Hepatocyte (in vitro differentiated cells): ENCODE measurements at places on chromosomes 5 and 9. TPM values are rescaled to one million over a fixed set of nuclear protein-coding genes. Genes with fewer than 3 reads are reported as not detected.

- DNase-seq: peak; percentile 37
- no peak overlapping the region for H3K4me3 ChIP-seq
- peak overlapping the region; percentile 63 for H3K27ac ChIP-seq
- peaks cover 26% of the 10 kb centered on the region for H3K4me1 ChIP-seq
- no peaks in the 10 kb centered on the region for H3K27me3 ChIP-seq
Observed at GRCh38 chr5:157914151-157914788, 55.3 kb upstream of the CLINT1 start.

STKLD1 gene
- 0.10 and 0.48 TPM in 2 replicates for total RNA-seq

DNA sequence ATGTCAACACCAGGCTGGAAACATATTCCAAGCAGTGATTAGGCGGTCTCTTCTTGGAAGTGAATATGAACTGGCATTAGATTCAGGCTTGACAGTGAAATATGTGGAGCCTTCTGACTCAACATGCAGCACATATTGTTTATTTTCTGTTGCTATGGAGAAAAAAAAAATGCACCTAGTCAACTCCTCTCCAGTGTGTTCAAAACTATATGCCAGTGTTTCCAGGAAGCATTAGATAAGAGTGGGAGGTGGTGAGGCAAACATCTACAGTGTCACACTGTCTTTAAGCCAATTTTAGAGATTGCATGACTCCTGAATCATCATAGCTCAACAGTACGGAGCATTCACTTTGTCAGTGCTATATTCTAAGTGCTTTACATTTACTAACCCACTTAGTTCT, 117.9 kb downstream of the HCN1 start:
- peak; percentile 5 for DNase-seq
- H3K27me3 ChIP-seq: no peaks in the 10 kb centered on the region
- H3K27ac ChIP-seq: no peak overlapping the region
- H3K4me1 ChIP-seq: no peaks in the 10 kb centered on the region

GRCh38 chr5:178207183-178207916, 3.0 kb downstream of the HNRNPAB start:
- peaks cover 26% of the 10 kb centered on the region for H3K4me1 ChIP-seq
- H3K4me3 ChIP-seq: no peak overlapping the region
- no peak for DNase-seq
- no peaks in the 10 kb centered on the region for H3K36me3 ChIP-seq

HBEGF gene
- total RNA-seq: 7.2 and 8.3 TPM in 2 replicates

DNA sequence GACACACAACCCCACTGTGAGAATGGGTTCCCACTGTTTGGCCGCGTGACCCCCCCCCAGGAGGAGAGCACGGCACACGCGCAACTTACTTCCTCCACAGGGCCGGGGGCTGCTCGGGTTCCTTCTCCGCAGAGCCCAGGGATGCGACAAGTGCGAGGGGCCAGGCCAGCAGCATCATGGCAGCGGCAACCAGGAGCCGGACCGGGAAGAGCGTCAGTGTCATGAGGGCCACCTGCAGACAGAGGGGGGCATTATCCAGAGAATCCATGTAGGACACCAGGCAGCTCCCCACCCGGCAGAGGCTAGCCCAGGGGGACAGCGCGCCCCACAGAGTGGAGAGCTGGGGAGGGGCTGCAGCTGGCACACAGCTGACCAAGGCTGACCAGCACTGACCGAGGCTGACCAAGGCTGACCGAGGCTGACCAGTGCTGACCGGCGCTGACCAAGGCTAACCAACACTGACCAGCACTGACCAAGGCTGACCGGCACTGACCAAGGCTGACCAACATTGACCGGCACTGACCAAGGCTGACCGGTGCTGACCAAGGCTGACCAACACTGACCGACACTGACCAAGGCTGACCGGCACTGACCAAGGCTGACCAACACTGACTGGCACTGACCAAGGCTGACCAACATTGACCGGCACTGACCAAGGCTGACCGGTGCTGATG, 22.3 kb downstream of the LPCAT1 start:
- H3K4me1 ChIP-seq: no peaks in the 10 kb centered on the region
- no peak overlapping the region for H3K4me3 ChIP-seq
- no peaks in the 10 kb centered on the region for H3K27me3 ChIP-seq
- no peaks in the 10 kb centered on the region for H3K36me3 ChIP-seq
- no peak for DNase-seq
- H3K27ac ChIP-seq: no peak overlapping the region

- peaks cover 32% of the 10 kb centered on the region for H3K4me1 ChIP-seq
- no peaks in the 10 kb centered on the region for H3K27me3 ChIP-seq
- H3K4me3 ChIP-seq: no peak overlapping the region
- H3K36me3 ChIP-seq: no peaks in the 10 kb centered on the region
- DNase-seq: peak; percentile 48
Observed at GRCh38 chr5:142807372-142807911, 37.3 kb downstream of the ARHGAP26 start.

GRCh38 chr5:38079620-38080402, 178.5 kb upstream of the EGFLAM start:
- H3K4me3 ChIP-seq: no peak overlapping the region
- no peak overlapping the region for H3K27ac ChIP-seq
- H3K27me3 ChIP-seq: no peaks in the 10 kb centered on the region
- H3K36me3 ChIP-seq: no peaks in the 10 kb centered on the region

DNA sequence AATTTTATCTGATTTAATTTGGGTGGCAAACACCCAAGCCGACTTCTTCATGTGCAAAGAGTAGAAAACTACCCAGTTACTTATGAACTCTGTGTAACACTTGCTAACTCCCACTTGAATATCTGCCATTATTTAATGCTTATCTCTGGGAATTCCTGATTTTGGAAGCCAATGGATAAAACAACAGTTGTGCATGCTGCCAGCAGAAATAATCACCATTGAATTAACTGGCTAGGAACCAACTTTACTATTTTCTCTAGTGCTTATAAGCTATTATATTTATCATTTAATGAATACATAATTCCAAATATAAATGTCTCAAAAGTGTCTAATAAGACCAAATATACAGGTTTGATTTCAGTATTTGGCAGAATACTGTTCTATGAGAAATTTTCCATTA, 85.7 kb downstream of the IZUMO3 start:
- H3K4me1 ChIP-seq: no peaks in the 10 kb centered on the region
- no peak for DNase-seq
- H3K4me3 ChIP-seq: no peak overlapping the region
- no peaks in the 10 kb centered on the region for H3K27me3 ChIP-seq
- no peaks in the 10 kb centered on the region for H3K36me3 ChIP-seq

GRCh38 chr5:112793201-112793600, 55.5 kb downstream of the APC start:
- no peak for DNase-seq
- peak overlapping the region; percentile 33 for H3K27ac ChIP-seq
- peaks cover 4% of the 10 kb centered on the region for H3K4me1 ChIP-seq
- H3K27me3 ChIP-seq: no peaks in the 10 kb centered on the region
- no peak overlapping the region for H3K4me3 ChIP-seq
- no peaks in the 10 kb centered on the region for H3K36me3 ChIP-seq

GRCh38 chr9:126470241-126470993, 143.3 kb upstream of the LMX1B start:
- no peak for DNase-seq
- no peaks in the 10 kb centered on the region for H3K27me3 ChIP-seq
- no peak overlapping the region for H3K4me3 ChIP-seq
- no peaks in the 10 kb centered on the region for H3K4me1 ChIP-seq

- H3K36me3 ChIP-seq: no peaks in the 10 kb centered on the region
- peaks cover 5% of the 10 kb centered on the region for H3K4me1 ChIP-seq
- DNase-seq: no peak
- H3K27ac ChIP-seq: no peak overlapping the region
- H3K27me3 ChIP-seq: no peaks in the 10 kb centered on the region
Observed at GRCh38 chr9:37873955-37874354, 30.0 kb downstream of the SLC25A51 start.

EGFLAM gene
- 4.4 and 9.0 TPM in 2 replicates for total RNA-seq

- H3K36me3 ChIP-seq: no peaks in the 10 kb centered on the region
- DNase-seq: no peak
- no peak overlapping the region for H3K4me3 ChIP-seq
- H3K4me1 ChIP-seq: peaks cover 29% of the 10 kb centered on the region
- H3K27me3 ChIP-seq: peaks cover 43% of the 10 kb centered on the region
- H3K27ac ChIP-seq: no peak overlapping the region
Observed at GRCh38 chr5:140110646-140110957, 3.3 kb upstream of the PURA start.

NMUR2 gene
- 0.40 TPM in 1 of 2 replicates, not detected in the other for total RNA-seq

DNA sequence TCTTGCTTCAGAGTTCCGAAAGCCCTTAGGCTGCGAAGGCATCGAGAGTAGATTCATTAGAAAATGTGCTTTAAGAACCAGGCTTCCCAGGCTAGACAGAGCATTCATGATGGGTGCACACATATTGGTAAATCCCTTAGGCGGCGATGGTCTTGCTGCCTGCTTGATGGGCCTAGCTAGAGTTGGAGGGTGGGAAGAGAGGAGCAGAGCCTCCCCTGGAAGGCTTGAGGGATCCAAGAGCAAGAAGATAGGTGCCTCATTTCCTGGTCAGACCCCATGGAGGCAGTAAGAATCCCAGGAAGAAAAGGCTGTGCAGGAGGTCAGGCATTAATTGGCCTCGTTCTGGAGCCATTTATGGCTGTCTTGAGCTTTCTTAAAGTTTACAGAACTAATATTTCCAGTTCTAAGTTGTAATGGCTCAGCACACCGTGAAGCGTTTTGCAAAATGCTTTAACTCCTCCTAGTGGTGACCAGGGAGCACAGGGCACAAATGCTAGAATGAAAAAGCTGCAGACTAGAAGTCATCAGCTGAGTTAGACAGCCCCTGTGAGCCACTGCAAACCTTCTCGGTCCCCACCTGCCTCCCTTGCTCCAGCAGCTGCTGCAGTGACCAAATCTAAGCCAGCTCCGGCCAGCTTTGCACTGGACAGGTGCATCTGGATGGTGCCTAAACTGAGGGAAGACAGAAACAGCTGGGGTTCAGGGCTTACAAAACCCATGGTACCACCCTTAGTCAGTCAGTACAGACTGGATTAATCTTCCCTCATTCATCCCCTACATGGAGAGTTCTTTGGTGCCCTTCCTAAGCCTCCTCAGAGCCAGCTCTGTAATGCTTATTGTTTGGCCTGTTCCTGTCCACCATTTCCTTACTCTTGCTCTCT, 14.7 kb downstream of the SLC45A2 start:
- H3K27me3 ChIP-seq: no peaks in the 10 kb centered on the region
- no peaks in the 10 kb centered on the region for H3K36me3 ChIP-seq
- H3K4me3 ChIP-seq: no peak overlapping the region
- no peaks in the 10 kb centered on the region for H3K4me1 ChIP-seq

- peak; percentile 30 for DNase-seq
- H3K4me3 ChIP-seq: no peak overlapping the region
- no peaks in the 10 kb centered on the region for H3K36me3 ChIP-seq
- no peak overlapping the region for H3K27ac ChIP-seq
- no peaks in the 10 kb centered on the region for H3K27me3 ChIP-seq
- no peaks in the 10 kb centered on the region for H3K4me1 ChIP-seq
Observed at GRCh38 chr5:7047511-7048261, 334.5 kb downstream of the TENT4A start.

DNA sequence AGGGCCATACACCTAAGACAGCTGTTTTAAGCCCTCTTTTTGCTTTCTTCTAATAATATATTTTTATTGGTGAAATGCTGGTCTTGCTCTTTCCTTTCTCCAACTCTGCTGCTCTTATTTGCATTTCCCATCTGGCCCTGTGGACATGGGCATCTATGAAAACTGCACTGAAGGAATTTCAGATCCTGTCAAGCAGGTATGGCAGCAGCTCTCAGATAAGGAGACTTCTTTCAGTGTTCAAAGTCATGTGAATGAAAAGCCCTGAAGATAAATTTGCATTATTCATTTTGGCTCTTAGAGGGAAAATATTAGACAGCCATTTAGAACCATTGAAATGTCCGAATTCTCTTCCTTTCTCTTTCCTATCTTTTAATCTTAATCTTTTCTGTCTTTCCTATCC, 668.0 kb upstream of the RIOK2 start:
- no peak overlapping the region for H3K27ac ChIP-seq
- no peaks in the 10 kb centered on the region for H3K4me1 ChIP-seq
- H3K4me3 ChIP-seq: no peak overlapping the region
- no peak for DNase-seq

DNA sequence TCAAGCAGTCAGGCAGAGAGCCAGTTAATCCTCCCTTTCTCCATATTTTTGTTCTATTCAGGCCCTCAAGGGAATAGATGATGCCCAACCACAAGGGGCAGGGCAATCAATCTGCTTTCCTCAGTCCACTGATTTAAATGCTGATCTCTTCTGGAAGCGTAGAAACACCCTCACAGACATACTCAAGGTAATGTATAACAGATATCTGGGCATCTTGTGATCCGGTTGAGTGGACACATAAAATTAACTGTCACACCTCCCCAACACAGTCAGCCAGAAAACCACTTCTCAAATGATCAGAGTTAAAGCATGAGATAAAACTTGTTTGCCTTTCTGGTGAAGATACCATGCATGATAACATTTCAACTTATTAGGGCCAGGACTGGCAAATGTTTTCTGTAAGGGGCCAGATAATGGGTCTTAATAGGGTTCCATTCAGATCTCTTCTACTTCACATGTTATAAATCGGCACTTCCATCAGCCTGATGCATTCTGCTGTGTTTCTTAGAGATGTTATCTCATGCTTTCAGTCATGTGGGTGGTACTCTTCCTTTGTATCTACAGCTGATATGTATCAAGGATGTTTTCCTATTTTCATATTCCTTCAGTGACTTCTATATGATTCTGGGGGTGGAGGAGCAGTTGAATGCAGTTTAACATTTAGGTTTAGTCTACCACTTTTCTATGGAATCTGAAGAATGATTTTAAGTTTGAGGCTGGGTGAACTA, 58.9 kb upstream of the CNTLN start:
- DNase-seq: no peak
- no peaks in the 10 kb centered on the region for H3K4me1 ChIP-seq
- no peak overlapping the region for H3K27ac ChIP-seq
- no peaks in the 10 kb centered on the region for H3K36me3 ChIP-seq

DNA sequence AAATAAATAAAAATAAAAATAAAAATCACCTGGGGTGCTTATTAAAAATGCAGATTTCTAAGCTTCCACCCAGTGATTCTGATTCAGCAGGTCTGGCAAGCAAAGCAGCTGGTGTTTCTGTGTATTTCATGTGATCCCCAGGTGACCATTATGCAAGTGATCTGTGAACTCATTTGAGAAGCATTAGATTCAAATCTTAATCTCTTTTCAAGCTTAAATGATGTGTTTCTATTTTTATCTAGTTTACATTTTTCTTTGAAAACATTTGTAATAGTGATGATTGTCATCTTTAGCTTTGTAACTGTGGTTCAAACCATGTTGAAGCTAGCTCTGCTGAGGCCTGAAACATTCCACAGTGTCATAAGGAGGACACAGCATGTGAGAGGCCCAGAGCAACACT, 804.8 kb upstream of the ZNF608 start:
- no peak overlapping the region for H3K4me3 ChIP-seq
- H3K27me3 ChIP-seq: no peaks in the 10 kb centered on the region
- no peak for DNase-seq

GRCh38 chr9:115891929-115892328, 261.7 kb upstream of the PAPPA start:
- H3K27me3 ChIP-seq: no peaks in the 10 kb centered on the region
- H3K4me1 ChIP-seq: no peaks in the 10 kb centered on the region
- H3K36me3 ChIP-seq: no peaks in the 10 kb centered on the region
- DNase-seq: no peak

PCDHA7 gene
- total RNA-seq: 1.7 and 3.3 TPM in 2 replicates

AHRR gene
- total RNA-seq: 1.8 and 2.6 TPM in 2 replicates
